Spinal cord (tissue), 10 donors: ENCODE measurements at places on chromosomes 7 and 10.

DNA sequence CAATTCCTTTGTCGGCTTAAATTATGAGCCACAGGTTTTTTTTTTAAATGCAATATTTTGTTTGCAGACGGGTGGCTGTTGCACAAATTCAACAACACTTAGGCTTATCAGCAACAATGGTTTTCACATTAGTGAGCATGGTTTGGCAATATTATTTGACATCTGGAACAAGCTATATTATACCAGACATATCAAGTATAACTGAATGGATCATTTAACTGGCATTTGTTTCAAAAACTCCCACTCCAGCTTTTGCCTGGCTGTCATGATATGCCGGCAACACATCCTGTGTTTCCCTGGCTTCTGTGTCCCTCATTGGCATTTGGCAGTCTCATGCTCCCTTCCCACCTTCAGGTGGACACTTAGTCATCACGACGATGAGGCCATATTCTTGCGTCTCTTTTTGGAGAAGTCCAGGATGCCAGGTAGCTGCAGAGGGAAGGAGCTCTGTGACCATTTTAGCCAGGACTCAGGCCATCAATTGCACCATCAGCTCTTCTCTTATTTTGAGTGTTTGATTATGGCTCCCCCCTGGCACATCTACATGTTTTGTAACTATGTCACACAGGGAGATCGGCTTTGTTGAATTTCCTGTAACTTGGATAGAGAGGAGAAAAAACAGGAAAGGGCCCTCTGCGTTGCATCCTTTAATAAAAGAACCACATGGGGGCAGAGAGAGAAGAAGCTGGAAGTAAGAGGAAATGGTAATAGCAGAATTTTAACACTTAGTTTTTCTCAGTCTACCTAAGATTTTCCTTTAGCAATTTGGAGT is 413.9 kb downstream of the LRMDA start:
- DNase-seq: no peak

DNA sequence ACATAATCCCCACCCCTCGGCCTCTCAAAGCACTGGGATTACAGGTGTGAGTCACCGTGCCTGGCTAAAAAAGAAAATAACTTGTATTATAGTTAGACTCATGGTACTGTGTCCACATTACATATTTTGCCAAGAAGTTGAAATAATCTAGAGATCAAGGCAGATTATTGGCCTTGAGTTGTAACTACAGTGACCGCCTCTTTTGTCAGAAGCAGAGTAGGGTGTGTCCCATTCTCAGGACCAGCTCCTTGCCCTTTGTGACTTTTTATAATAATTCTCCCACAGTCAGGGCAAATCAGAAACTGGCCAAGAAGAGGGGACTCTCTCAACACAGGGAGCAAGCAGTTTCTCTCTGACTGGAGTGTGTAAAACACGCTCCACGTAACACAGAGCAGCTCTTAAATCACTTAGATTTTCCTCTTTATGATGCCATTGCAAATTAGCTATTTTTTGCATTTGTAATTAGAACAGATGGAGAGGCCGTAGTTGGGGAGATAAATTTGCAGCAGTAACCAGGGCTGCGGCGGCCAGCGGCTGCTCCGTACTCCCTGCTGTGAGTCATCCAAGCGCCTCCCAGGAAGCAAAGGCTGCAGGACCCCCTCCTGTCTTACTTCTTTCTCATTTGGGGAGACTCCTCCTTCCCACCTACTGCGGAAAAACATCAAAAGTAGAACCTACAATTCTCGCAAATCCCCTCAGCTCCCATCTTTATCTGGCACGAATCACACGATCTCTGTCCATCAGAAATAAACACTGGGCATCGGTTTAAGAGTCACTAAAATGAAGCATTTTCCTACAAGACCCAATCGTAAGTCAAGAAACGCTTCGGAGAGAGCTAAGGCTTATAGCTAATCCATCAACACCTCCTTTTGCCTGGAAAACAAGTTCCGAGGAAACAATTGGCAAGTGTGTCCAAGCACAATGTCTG is 32.1 kb upstream of the MSRB2 start:
- no peak for DNase-seq

DNA sequence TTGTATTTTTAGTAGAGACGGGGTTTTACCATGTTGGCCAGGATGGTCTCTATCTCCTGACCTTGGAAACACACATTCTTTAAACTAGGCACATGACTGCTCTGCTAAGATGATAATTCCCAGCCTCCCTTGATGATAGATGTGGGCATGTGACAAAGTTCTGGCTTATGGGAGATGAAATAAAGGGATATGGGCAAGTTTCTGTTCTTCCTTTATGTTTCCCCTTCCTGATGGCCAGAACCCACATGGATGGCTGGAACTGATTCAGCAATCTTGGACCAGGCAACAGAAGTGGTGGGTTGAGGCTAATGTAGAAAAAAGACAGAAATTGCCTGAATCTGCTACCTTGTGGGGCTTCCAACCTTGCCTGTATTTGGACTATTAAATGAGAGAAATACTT is 60.7 kb upstream of the NRP1 start:
- no peak for DNase-seq

DNA sequence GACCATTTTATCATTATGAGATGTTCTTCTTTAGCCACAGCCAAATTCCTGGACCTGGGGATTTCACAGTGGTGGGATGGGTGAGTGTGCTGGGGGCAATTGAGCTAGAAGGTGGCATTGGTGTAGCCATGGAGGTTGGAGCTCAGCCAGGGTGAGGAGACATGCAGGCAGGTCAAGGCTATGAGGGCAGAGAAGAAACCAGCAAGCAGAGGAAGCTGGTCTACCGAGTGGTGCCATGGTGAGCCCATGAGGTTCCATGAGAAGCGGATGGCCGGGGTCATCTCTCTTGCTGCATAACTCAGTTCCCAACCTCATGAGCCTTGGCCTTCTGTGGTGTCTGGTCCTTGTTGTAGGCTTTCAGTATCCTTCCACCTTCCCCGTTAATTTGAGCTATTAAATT is 91.4 kb downstream of the CARD11 start:
- DNase-seq: no peak

DNA sequence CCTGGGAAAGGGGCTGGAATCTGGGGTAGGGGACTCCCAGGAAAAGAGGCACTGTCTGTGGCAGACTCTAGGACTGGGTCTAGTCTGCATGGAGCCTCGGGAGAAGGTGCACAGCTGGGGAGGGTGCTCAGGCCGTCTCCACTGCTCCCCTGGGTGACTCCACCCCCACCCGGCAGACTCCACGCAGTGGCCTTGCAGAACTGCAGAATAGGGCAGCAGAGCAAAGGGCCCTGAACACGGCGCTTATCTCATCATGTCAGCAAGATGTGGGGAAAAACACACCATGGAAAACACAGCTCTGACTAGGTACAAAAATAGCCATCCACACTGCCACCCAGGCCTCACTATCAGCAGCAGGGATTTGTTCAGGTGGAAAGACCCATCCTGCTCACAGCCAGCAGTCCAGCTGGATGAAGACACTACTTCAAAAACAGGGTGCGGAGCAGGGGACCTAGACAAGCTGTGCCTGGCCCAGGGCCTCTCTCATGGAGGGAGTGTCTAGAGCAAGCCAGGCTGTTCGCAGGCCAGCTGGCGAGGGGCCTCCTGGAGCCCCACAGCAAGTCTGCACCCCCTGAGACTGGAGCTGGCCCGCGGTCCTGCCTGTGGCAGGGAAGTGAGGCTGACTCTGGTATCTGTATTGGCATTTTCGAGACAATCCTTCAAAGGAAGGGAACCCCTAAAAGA is 11.7 kb downstream of the MAT1A start:
- no peak for DNase-seq

- no peak for DNase-seq
Observed at GRCh38 chr10:127990846-127991542, 84.1 kb downstream of the PTPRE start.

DNA sequence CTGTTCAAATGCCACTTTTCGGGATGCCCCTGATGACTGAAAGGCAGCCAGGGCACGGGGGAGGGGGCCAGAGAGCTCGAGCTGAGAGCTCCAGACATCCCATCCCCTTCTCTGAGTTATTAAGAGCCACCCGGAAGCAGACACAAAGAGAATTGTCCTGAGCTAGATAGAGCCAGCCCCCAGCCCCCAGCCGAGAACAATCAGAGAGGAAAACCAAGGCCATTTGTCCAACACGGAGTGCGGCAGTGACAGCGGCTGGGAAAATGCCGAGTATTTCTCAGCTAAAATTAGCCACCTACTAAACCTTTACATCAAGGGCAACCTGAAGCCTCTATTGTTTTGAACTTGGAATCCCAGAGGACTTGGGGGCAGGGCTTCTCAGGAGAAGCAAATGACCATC is 51.0 kb downstream of the UNC5B start:
- DNase-seq: no peak

DNA sequence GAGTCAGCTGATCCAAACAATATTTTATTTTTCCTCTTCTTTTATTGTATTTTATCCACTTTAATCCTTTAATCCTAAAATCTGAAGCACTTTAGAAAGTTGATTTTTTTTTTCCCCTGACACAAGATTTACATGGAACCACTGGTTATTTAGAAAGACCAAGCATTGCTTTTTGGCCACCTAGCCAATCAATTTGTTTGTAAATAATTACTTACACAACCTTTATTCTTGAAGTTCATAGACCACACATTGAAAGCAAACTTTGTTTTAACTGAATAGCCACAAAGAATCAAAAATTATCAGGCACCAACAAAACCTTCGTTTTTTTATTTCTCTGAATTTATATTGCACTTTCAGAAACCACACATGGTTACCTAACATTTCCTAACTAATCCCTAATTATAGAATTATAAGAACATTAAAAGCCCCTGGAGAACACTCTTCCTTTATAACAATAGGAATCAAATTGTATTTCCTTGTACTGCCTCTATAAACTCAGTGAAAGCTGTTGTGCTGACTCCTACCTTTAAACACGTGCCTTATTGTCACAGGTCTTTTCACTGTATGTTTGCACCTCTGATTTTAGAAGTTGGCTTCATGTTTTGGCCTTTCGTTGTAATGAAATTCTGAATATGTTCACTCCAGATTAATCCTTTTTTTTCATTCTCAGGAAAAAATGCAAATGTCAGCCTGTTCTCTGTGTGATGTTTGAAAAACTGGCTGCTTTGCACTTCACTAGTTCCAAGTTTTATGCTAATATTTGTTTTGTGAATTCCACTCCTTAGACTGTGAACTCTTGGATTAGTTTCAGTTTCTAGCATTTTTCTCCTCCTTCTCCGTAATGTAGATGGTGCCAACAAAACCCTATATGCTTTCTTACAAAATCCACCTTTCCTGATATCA is 1511.9 kb downstream of the REEP3 start:
- no peak for DNase-seq

DNA sequence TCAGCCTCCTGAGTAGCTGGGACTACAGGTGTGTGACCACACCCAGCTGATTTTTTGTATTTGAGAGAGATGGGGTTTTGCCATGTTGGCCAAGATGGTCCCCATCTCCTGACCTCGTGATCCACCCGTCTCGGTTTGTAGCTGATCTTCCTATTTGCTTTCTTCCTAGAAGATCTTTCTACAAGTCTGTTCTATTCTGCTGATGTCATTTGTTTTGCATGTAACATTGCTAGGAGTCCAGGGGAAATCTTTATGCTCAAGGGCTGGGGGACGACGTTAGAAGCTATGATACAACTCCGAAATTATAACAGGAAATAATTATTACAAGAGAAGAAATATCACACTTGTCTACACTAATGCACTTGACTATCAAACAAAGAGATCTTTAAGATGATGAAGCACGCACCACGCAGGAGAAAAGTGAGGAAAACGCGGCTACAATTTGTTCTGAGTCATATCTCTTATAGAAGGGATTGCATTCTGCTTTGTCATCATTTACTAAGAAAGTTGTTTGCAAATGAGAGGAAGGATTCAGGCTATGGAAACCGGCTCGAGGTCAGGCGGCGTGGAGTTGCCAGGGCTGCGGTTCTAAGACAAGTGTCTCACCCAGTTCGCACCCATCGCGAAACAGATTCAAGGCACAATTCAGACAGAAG is 103.0 kb upstream of the CARD11 start:
- no peak for DNase-seq

- no peak for DNase-seq
Observed at GRCh38 chr7:28301148-28301641, 111.1 kb upstream of the CREB5 start.

DNA sequence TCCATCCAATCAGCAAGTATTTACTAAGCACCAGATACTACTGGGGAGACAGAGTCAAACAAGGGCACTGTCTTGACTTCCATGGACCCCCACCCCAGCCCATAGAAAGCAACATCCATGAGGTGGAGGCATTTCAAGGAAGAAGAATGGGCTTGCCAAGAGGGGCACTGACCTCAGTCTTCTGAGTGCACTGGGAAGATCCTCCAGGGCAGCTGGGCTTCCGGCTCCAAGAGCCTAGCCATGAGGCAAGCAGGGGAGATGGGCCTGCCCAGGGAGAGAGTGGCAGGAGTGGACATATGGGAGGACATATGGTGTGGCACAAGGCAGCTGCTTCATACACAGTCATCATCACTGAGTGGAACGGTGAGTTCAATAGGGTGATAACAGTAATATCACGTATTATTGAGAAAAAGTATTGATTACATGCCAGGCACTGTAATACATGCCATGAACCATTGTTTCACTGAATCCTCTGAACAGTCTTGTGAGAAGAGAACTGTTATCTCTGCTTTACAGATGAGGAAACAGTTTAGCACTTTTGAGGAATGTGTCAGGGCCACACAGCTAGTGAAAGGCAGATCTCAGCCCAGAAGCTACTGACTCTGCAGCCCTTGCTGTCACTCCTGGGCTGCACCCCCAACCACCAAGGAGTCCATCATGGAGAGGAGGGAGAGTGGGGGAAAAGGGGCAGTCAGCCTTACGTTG is 331.7 kb upstream of the ZMIZ1 start:
- DNase-seq: no peak

GRCh38 chr7:157306846-157307838 is 29.7 kb upstream of the DNAJB6 start:
- no peak for DNase-seq

- DNase-seq: no peak
Observed at GRCh38 chr10:116038259-116038658, 234.7 kb downstream of the GFRA1 start.

DNA sequence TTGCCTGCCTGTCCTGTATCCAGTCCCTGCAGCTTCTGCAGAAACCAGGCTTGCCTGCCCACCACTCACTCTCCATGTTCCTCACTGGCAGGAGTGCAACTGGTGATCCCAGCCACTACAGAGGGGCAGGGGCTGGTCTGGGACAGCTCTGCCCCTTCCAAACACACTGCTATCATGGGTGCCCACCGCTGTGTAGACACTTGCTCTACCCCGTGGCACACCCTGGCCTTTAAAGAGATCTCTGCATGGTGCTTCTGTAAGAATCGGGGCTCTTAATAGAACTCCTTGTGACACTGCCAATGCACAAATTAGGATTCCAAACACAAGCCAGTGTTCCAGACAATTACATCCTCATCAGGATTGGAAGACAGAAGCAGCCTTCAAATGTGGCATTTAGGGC is 41.7 kb downstream of the C10orf90 start:
- DNase-seq: peak; percentile 40

- no peak for DNase-seq
Observed at GRCh38 chr7:107165341-107165740, 3.5 kb upstream of the HBP1 start.
